GM23248 (cell line): ENCODE measurements at places on chromosomes 11 and 22. TPM values are rescaled to one million over a fixed set of nuclear protein-coding genes. Genes with fewer than 3 reads are reported as not detected.

DNA sequence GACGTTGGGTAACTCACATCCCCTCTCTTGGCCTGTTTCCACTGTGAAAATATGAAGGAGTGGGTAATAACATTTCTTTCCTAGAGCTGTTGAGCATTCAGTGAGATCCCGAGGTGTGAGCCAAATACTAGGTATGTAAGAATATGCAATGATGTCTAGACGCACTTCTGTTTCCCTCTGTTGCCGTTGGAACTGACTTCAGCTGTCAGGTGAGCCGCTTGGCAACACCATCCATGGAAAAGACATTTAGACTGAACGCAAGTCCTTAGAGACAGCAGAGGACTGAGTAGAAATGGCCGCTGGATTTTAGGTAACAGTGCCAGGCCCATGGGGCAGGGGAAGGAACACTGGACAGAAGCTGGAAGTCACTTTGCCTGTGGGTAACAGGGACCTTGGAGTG lies 29.5 kb upstream of the SHANK2 start:
- DNase-seq, result no peak

- DNase-seq, result peak; percentile 24
Measured at GRCh38 chr11:10076458-10077141, 217.4 kb downstream of the SBF2 start.

DNA sequence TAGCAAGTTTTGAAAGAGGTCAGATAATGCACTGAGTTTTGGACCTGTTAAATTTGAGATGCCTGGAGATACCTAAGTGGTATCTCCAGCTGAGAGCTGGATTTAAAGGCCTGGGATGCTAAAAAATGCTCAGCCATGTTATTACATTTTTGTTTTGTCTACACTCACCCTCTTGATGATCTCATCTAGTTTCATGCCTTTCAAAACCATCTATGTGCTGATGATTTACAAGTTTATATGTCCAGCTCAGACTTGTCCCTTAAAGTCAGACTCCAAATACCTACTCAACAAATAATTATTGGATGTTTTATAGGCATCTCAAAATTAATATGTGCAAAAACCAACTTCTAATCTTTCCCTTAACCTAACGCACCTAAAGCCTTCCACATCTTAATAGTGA lies 103.6 kb upstream of the OR9G4 start:
- DNase-seq, result no peak

GRCh38 chr11:74694136-74694930 lies 36.9 kb downstream of the CHRDL2 start:
- no peak for DNase-seq

DNA sequence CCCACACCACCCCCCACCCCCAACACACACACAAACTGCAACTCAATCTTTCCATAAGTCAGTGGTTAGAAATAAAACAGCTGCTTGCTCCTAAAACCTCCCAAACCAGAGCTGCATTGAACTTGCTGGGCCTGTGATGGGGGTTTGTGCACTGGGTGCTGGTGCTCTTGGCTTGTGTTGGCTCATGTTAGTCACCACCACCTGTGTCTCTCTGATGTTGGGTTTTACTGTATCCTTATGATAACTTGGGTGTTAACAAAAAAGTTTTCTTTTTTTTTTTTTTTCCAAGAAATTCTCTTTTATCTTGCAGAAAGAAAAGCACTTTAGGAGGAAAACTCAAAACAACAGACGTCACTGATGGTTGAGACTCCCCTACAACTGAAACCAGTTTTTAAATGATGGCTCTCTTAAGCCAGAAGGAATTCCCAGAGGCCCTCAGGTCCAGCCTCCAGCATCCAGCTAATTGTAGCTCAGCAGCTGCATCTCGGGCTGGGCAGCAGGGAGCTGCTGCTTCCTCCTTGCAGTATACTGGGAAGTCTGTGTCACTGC lies 79.9 kb upstream of the DRD2 start:
- no peak for DNase-seq

- DNase-seq, result peak; percentile 26
Measured at GRCh38 chr11:121931748-121932352, 184.2 kb downstream of the BLID start.

- no peak for DNase-seq
Measured at GRCh38 chr11:45432100-45432499, 146.0 kb upstream of the SYT13 start.

DNA sequence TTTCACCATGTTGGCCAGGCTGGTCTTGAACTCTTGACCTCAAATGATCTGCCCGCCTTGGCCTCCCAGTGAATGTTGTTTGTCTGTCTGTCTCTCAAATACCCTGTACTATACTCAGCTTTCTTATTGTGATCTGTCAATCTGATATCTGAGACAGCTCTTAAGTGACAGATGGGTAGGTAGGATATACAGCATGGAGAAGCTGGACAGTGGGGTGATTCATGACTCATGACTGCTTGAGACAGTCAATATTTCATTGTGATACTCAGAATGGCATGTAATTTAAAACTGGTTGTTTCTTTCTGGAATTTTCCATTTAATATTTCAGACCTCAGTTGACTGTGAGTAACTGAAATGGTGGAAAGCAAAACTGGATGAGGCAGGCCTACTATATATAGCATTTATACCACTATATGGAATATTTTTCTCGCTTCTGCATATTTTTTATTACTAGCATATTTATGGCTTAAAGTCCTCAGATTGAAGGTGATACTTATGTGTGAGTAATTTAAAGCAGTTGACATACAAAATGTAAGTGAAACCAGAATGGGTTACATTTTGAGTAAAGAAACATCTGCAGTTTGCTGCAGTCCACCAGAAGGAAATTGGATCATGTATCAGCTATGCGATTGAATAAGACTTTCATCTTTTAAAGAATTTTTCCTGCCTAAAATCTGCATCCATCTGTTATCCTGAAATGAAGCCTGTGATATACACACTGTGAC lies 22.3 kb downstream of the ARHGAP42 start:
- peak; percentile 5 for DNase-seq

DNA sequence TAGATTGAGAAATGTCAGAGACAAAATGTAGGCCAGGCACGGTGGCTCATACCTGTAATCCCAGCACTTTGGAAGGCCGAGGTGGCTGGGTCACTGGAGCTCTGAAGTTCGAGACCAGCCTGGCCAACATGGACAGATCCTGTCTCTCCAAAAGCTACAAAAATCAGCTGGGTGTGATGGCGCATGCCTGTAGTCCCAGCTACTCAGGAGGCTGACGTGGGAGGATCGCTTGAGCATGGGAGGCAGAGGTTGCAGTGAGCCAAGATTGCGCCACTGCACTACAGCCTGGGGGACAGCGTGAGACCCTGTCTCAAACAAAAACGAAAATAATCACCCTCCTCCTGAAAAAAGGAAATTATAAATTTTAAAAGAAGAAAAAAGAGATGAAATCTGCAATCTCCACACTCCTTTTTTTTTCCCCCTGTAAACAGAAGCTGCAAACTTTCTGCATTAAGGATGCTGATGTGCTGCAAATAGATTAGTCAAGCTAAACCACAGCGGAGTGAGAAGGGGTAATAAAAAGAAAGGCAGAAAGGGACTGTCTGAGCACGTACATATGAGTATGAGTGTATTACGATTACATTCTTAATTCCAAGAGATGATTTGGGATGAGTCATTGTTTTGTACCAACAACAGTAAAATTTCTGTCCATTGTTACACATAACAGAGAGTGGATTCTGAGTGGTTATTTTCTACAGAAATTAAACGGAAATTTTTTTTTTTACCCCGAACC lies 87.3 kb downstream of the SIK3 start:
- peak; percentile 96 for DNase-seq

GRCh38 chr11:73321604-73322381 lies 13.7 kb downstream of the ARHGEF17 start:
- peak; percentile 66 for DNase-seq

GRCh38 chr22:38964989-38965388 lies 7.6 kb downstream of the APOBEC3A start:
- no peak for DNase-seq

GRCh38 chr11:1652442-1652770 lies 22.8 kb downstream of the KRTAP5-5 start:
- no peak for DNase-seq

DNA sequence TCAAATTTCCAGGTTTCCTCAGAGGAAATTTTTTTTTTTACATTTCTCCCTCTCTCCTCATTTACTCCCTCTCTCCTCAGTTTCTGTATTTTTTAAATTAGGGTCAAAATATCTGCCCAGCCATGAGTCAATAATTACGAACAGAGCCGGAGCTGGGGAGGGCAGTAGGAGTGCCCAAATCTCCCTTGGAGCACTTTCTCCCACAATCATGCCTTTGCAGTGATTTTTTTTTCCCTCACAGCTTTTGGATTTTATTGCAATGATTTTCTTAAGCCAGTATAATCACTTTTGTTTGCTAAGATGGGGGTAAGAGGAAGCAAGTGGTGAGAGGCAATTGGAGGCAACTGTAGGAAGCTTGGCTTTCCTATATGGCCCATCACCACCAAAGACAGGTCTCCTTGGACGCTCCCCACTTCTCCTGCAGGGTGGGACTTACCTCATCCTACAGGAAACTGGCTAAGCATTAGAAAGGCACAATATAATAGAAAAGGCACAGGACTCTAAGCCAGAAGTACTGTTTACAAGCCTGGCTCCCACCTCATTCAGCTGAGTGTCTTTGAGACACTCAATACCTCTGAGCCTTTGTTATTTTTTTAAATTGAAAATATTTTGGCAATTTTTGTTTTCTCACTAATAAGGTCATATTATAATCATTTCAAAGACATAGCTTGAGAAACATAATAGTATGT lies 192.6 kb upstream of the PITPNB start:
- peak; percentile 82 for DNase-seq

DNA sequence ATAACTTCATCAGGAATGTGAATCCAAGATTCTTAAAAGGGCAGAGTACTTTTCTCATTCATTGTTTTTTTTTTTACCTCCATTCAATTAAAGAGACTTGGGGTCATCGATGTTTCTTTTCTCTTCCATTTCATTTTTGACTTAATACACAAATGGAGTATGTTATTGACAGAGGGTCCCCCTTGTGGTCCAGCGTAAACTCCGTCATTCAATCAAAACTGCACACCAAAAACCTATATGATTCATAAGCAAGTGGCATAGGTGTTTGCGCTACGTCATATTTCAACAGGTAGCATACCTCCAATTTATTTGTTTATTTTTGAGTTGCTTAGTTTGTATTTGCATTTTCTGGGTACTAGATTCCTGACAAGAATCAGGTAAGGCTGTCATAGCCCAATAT lies 12.7 kb upstream of the FOLH1 start:
- no peak for DNase-seq

- peak; percentile 94 for DNase-seq
Measured at GRCh38 chr22:46829117-46829891, 66.9 kb downstream of the TBC1D22A start.

- peak; percentile 65 for DNase-seq
Measured at GRCh38 chr22:27754247-27754887, 47.2 kb downstream of the MN1 start.

DNA sequence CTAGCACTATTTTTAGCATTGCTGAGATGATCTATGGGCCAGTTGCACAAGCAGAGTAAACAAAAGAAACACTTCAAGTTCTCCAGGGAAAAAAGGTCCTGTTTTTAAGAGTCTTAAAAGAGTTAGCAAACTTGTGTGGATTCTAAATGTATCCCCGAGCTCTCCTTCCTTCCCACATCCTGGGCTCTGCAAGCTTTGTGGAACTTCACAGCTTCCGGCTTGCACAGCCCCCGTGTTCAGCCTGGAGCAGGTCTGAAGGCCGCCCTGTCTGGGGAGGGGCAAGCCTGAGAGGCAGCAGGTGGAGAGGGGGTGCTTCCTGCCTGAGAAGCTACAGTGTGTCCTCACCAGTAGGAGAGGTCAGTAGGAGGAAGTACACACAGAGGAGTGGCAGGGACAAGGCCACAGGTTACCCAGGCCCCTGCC lies 35.1 kb upstream of the SUSD2 start:
- peak; percentile 73 for DNase-seq

DNA sequence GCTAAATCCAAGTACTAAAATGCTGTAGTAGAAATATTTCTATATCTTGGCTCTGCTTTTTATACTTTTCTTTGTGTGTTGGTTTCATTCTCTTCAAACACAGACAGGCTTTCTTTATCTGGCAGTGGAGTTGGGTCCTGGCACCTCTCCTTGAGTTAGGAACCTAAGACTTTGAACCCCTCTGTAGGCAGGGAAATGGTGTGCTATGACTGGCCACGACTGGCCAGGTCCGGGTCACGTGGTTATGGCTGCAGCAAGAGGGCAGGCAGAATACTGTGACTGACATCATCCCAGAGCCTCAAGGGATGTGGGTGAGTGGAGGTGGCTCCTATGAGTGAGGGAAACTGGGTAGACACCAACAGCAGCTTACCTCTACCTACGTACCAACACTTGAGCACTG lies 42.0 kb downstream of the APIP start:
- no peak for DNase-seq

- no peak for DNase-seq
Measured at GRCh38 chr11:1342946-1343345, 33.5 kb upstream of the TOLLIP start.

DNA sequence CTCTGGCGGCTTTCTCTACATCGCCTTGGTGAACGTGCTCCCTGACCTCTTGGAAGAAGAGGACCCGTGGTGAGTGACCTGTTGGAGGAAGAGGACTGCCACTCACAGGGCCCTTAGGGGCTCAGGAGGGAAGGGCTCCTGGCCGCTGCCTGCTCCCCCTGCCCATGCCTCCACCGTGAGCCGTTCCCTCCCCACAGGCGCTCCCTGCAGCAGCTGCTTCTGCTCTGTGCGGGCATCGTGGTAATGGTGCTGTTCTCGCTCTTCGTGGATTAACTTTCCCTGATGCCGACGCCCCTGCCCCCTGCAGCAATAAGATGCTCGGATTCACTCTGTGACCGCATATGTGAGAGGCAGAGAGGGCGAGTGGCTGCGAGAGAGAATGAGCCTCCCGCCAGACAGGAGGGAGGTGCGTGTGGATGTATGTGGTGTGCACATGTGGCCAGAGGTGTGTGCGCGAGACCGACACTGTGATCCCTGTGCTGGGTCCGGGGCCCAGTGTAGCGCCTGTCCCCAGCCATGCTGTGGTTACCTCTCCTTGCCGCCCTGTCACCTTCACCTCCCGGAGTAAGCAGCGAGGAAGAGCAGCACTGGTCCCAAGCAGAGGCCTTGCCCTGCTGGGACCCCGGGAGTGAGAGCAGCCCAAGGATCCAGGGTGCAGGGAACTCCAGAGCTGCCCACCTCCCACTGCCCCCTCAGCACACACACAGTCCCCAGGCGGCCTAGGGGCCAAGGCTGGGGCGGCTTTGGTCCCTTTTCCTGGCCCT lies 6.9 kb downstream of the SLC39A13 start:
- DNase-seq, result no peak

DNA sequence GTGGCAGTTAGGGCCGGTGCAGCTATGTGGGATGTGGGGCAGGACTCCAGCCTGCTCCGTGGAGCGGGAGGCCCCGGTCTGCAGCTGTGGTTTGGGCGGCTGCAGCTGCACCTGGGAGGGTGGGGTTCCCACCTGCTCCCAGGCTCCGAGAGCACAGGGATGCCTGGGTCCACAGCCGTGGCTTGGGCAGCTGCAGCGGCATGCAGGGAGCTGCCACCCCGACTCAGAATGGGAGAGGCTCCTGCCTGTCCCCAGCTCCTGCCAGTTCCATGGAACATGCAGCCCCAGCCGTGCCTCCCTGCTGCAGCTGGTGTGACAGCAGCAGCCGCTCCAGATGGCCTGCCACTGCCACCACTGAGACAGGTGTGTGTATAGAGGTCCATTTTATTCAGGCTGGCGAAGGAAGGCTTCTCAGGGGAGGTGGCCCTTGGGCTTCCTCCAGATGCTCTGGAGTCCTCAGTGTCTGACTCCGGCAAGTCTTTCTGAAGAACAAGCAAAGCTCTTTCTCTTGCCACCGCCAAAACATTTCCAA lies 21.8 kb upstream of the UPK3A start:
- no peak for DNase-seq

Gene LRRC32
- total RNA-seq, result 4.2 and 7.9 TPM in 2 replicates

Gene FOLR2
- total RNA-seq, result not detected in 2 replicates
